ENCODE measurements at places on chromosomes 7 and 10. TPM values are rescaled to one million over a fixed set of nuclear protein-coding genes. Genes with fewer than 3 reads are reported as not detected.

Gene PDE6C
- not detected for total RNA-seq

Gene CUZD1
- 0.47 TPM for total RNA-seq

Gene MYL10
- not detected for total RNA-seq

Gene AZGP1
- total RNA-seq, result not detected

Gene GPR158
- total RNA-seq, result 10.9 TPM

Gene XPNPEP1
- 81.3 TPM for total RNA-seq

Gene MYL7
- not detected for total RNA-seq

Gene HDAC9
- total RNA-seq, result 16.1 TPM

Gene SPDYE6
- total RNA-seq, result not detected

Gene MMRN2
- 1.9 TPM for total RNA-seq

Gene ZPBP
- not detected for total RNA-seq

Gene ZDHHC6
- 36.3 TPM for total RNA-seq

Gene ASL
- total RNA-seq, result 49.7 TPM

Gene DBF4
- 71.2 TPM for total RNA-seq
